Common myeloid progenitor, CD34-positive (primary cell): ENCODE measurements at places on chromosomes 5 and 9.

DNA sequence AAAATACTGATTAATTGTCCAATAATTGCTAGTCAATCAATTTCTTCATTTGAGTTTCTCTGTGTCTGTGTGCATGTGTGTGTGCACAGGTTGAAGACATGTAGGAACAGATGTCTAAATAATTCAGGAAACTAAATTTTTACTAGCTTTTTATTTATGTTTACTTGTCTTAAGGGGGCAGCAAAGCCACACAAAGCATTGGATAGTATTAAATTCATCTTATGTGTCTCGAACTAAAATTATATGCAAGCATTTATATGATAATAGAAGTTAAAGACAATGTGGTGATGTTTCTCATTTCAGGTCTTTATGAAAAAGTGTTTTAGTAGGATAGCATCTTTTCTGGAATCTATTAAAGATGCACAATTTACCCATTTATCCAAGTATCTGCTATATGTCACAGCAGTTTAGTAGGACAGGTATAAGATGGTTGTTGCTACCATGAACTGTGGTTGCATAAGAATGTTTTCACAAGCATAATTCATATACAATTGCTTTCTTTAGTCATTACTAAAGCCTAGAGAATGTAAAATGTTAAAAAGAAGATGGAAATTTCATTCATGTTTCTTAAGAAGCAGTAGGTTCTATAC is 784.6 kb upstream of the NUDT12 start:
- H3K4me3 ChIP-seq = no peak overlapping the region
- no peaks in the 10 kb centered on the region for H3K36me3 ChIP-seq
- peak; percentile 7 for DNase-seq
- no peaks in the 10 kb centered on the region for H3K4me1 ChIP-seq

DNA sequence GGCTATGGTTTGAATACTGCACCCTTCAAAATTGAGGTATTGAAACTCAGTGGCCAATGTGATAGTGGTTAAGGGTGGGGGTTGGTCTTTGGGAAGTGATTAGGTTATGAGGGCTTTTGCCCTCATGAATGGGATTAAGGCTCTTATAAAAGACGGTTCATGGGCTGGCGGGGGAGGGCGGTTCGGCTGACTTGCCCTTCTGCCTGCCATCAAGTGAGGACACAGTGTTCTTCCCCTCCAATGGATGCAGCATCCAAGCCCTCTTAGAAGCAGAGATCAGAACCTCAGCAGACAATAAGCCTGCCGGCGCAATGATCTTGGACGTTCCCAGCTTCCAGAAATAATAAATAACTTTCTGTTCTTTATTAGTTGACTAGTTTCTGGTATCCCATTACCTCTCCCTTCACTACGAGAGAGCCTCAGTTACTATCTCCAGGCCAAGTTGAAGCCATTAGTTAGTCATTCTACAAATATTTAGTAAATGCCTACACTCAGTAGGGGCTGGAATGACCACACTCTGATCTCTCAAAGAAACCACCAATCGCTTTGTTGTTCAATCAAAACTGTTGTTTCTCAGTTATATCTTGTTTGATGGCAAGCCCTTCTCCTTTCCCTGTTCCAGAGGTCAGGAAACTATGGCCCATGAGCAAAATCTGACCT is 219.3 kb downstream of the TSSK1B start:
- no peak overlapping the region for H3K27ac ChIP-seq
- H3K4me3 ChIP-seq = no peak overlapping the region
- no peaks in the 10 kb centered on the region for H3K4me1 ChIP-seq
- no peaks in the 10 kb centered on the region for H3K27me3 ChIP-seq

DNA sequence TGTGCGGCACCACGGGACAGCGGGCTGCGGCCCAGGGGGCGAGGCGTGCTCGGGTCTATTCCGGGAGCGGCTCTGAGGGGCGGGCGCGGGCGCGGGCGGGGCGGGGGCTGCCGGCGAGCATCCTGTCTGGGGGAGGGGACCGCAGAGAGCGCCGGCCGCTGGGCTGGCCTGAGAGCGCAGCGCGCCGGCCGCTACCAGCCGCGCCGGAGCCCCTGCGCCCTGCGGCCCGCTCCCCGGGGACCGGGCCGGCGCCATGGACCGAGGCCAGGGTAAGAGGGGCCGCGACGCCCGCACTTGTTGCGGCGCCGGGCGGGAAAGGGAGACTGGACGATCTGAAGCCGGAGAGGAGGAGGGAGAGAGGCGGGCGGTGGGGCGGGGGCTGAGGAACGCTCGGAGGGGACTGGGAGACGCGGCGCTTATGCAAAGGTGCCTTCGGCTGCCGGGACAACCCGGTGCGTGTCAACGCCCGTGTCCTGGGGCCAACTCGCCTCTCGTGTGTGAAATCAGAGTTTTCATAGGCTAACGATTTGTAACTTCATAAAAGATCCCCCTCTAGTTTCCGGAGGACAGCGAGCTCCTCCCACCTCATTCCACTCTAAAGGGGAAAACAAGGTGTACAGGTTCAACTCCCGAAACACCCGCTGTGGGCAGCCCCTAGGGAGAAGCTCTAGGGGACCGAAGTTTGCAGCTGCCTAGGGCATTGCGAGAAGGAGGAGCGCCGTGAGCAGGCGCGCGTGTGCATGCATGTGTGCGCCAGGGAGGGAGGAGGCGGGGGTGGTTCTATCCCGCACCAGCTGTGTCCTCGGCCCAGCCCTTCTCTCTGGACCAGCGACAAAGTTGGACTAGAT is at the start of gene AFAP1L1:
Gene AFAP1L1 (plus strand): TSS at position 144 of the 848 bp plus-strand sequence. CDS start 110 bp downstream, at position 254.
- peak within 1 kb of the TSS; percentile 68 for H3K4me3 ChIP-seq
- no peak within 1 kb of the TSS for H3K27ac ChIP-seq
- H3K4me1 ChIP-seq = peaks cover 15% of the 10 kb centered on the region
- peaks cover 21% of the 10 kb centered on the region for H3K27me3 ChIP-seq

DNA sequence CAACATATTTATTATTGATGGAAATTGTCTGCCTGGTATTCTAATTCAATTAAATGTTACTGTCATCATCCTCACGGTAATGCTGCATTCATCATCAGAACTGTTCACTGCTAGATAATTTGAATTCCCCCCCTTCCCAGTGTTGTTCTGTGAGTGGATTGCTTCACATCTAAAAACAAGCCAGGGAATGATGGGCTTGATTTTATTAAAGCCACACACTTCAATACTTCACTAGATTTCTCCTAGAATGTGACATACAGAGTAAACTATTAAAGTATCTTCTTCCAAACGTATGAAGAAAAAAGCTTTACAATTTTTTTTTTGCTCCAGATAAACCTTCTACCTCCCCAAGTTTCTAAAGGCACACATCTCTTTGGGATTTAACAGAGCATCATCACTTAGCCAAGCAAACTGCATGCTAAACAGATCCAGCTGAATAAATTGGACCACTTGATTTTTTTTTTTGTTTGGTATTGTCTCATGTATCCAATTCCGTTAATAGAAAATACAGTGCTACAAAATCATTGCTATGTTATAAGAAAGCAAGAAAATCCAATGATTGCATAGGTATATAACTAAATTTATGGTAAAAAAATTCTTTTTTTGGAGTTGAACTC is 692.4 kb downstream of the MTRR start:
- no peak overlapping the region for H3K4me3 ChIP-seq
- H3K27ac ChIP-seq = no peak overlapping the region
- no peaks in the 10 kb centered on the region for H3K27me3 ChIP-seq

DNA sequence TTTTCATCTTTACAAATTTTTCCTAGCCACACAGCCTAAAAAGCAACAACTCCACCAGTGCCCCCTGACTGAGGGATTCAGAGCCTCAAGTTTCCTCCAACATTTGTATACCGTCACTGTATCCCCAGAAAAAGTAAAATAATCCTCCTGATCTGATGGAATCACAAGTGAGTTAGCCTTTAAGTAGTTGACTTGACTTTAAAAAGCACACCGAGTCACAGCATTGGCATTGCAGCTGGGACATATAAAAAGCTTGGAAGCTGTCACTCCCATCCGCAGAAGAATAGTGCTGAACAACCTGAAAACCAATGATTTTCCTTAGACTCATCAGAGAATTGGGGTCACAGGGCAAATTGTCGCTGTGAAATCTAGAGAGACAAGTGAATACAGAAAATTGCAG is 41.6 kb upstream of the FBN2 start:
- H3K27ac ChIP-seq = no peak overlapping the region
- no peak overlapping the region for H3K4me3 ChIP-seq
- DNase-seq = no peak
- H3K27me3 ChIP-seq = no peaks in the 10 kb centered on the region
- no peaks in the 10 kb centered on the region for H3K36me3 ChIP-seq

DNA sequence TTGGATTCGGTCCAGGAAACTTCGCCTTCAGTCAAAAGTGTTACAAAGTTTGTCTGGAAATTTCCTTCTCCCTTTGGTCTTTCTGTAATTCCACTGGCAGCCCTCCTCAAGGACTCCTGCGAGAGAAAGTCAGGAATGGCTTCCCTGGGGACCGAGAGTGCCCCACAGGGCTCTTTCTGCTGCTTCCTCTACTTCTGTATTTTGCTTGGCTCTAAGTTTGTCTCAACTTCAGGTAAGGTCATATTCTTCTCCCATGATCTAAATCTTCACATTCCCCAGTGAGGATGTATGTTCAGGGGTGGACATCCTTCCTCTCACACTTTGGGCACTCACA is 10.3 kb upstream of the RIOK2 start:
- H3K27me3 ChIP-seq = no peaks in the 10 kb centered on the region
- no peak overlapping the region for H3K4me3 ChIP-seq
- no peak overlapping the region for H3K27ac ChIP-seq
- H3K4me1 ChIP-seq = no peaks in the 10 kb centered on the region
- DNase-seq = no peak
- no peaks in the 10 kb centered on the region for H3K36me3 ChIP-seq

GRCh38 chr5:7628248-7628647 is 222.7 kb downstream of the CFAP90 start:
- no peak overlapping the region for H3K27ac ChIP-seq
- H3K4me1 ChIP-seq = no peaks in the 10 kb centered on the region
- H3K4me3 ChIP-seq = no peak overlapping the region
- DNase-seq = no peak
- H3K27me3 ChIP-seq = no peaks in the 10 kb centered on the region

- no peaks in the 10 kb centered on the region for H3K27me3 ChIP-seq
- H3K4me1 ChIP-seq = peaks cover 13% of the 10 kb centered on the region
- H3K27ac ChIP-seq = no peak overlapping the region
- H3K4me3 ChIP-seq = no peak overlapping the region
- DNase-seq = peak; percentile 94
Observed at GRCh38 chr9:128470560-128470959, 14.8 kb downstream of the ODF2 start.

DNA sequence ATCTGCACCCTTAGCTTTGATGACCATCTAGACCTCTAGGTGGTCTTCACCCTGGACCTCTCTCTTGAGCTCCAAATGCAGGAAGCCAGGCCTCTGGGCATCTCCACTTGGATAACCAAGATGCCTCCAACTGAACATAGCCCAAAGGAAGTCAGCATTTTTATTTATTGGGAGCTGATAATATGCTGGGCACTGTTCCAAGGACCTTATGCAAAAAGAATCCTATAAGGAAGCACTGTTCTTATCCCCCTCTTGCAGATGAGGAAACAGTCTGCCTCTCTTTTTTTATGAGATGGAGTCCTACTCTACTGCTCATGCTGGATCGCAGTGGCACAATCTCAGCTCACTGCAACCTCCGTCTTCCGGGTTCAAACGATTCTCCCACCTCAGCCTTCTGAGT is 219.9 kb downstream of the CDK5RAP2 start:
- no peaks in the 10 kb centered on the region for H3K4me1 ChIP-seq
- no peak overlapping the region for H3K4me3 ChIP-seq
- H3K27me3 ChIP-seq = no peaks in the 10 kb centered on the region

- peaks cover 20% of the 10 kb centered on the region for H3K36me3 ChIP-seq
- no peak overlapping the region for H3K4me3 ChIP-seq
- peaks cover 5% of the 10 kb centered on the region for H3K4me1 ChIP-seq
- DNase-seq = no peak
Observed at GRCh38 chr5:65808251-65808741, 86.3 kb downstream of the NLN start.

DNA sequence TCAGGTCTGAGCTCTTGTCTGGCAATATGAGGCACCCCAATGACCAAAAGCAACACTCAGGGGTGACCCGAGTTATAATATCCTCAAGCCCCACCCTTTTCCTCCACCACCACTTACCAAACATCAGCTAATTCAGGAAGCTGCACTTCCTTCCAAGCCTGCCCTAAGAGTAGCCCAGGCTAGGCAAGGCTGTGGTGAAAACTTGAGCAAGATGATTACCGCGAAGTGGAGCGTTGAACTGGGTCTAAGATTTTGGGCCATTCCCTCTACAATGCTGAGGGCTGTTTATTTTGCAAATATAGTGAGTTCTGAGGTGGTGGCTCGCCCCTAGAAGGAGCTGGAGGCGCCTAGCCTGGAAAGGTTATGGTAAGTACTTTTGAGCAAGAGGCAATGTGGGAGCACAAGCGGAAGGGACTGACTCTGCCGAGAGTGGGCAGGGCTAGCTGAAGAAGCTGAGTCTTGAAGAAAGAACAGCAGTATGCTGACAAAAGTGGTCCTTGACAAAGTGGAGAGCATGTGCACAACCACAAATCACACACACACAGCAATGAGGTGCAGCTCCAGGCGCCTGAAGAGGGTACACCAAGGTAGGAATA is at the start of gene HK3:
Gene HK3 (minus strand): TSS at position 51 of the 596 bp plus-strand sequence. CDS start 3,187 bp downstream, outside the sequence.
- no peaks in the 10 kb centered on the region for H3K27me3 ChIP-seq
- H3K36me3 ChIP-seq = peaks cover 6% of the 10 kb centered on the region
- no peaks in the 10 kb centered on the region for H3K4me1 ChIP-seq
- H3K4me3 ChIP-seq = peak within 1 kb of the TSS; percentile 60
- no peak within 1 kb of the TSS for H3K27ac ChIP-seq

DNA sequence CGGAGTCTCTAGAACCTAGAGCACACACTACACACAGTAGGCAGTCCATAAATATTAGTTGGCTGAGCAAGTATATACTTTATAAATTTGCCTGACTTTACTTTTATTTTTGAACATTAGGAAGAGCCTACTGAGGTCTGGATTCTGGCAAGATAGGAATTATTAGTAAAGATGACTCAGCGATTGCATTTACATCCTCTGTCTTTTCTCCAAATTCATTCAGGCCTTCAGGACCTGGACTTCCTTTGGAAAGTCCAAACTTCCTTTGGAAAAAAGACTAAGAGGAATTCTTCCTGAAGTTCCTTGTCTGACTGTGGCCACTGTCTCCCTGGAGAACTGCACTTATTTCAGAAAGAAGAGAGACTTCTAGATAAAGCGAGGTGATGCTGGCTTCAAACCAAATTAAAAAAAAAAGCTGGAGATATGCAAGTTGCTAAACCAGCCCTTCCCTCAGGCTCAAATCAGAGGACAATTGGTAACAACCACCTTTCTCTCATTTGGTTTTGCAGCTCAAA is 251.3 kb downstream of the GAS1 start:
- H3K36me3 ChIP-seq = no peaks in the 10 kb centered on the region
- H3K4me3 ChIP-seq = no peak overlapping the region
- H3K27ac ChIP-seq = no peak overlapping the region
- DNase-seq = no peak
